NCI-H1694 (cell line): ENCODE measurements at places on chromosomes 7 and 10.
A peak's percentile ranks its signal among the peaks of the same experiment; 100 is the strongest.

DNA sequence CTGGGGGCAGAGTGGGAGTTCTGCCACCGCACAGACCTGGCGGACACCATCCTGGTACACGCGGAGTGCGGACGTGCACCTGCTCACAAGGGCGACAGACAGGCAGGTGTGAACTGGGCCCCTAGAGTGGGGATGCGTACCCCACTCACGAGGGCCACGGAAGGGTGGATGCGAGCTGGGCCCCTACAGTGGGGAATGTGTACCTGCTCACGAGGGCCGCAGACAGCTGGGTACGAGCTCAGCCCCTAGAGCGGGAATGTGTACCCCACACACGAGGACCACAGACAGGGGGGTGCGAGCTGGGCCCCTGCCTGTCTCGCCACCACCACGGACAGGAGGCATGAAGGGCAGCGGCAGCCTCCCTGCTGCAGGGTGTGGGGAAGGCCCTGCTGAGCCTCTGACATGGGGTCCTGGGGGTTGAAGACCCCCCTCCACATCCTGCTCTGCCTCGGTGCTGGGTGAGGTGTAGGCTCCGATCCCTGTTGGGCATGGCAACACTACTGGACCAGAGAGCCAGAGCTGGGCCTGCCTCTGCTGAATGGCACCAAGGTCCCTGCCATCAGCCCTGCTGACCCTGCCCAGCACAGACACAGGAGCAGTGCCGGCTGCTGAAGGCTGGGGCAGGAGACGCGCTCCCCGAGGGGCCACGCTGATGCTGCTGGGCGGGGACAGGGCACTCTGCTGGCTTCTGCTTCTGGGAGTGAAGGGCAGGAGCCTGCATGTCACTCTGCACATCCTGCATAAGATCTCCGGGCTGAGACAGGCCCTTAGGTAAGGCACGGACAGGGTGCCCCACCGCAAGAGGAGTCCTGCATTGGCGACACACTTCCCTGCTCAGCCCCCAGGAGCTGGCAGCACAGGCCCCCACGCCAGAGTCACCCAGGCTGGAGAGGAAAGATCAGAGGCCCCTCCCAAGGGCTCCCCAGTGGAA lies 259.2 kb downstream of the MAD1L1 start:
- no peak for DNase-seq

- no peak for DNase-seq
These were observed 20.3 kb upstream of the KLF6 start for GRCh38 chr10:3805201-3805790.

DNA sequence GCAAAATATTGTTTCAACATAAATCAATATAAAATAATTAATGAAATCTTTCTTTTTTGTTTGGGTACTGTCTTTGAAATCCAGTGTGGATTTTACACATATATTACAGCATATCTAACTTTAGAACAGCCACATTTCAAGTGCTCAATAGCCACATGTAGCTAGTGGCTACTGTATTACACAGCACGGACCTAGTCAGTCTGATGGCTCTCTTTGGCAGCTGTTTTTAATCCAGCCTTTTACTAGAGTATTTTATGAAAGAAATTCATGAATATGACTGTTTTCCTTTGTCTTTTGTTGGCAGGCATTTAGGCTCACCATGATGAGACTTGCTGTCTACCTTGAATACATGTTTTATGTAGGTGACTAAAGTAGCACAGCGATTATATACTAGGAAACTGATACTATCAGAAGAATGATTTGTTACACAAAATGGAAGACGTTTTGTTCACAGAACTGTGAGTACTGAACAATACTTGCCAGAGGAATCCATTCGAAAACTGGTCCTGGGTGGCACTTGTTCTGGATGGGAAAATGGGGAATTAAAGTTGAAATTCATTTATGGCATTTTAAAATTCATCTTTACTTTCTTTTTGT lies 386.7 kb downstream of the PHTF2 start:
- DNase-seq: no peak

- DNase-seq: no peak
These were observed 842 bp upstream of the JAKMIP3 start for GRCh38 chr10:132064771-132065437.

GRCh38 chr10:75234683-75235374 lies 928 bp downstream of the COMTD1 start:
- no peak for DNase-seq

DNA sequence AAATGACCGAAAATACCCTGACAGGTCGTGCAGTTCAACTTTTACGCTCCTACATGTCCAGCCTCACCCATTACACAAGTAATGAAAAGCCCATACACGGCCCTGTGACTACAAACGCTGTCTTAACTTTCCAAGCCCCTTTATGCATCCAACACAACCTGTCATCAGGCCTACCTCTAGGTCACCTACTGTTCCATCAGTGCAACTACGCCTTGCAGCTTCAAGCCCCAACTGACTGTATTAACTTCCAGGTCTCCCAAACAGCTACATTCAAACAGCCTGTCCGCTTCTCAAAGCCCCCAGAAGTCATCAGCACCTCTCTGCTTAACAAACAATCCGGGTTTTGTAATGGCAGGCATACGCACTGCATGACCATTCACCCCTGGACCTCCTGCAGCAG lies 19.2 kb downstream of the ZNF107 start:
- DNase-seq: no peak

GRCh38 chr7:27191161-27191731 lies 6.2 kb upstream of the HOXA11 start:
- no peak for DNase-seq

GRCh38 chr10:91741356-91741755 lies 56.9 kb upstream of the TNKS2 start:
- no peak for DNase-seq

DNA sequence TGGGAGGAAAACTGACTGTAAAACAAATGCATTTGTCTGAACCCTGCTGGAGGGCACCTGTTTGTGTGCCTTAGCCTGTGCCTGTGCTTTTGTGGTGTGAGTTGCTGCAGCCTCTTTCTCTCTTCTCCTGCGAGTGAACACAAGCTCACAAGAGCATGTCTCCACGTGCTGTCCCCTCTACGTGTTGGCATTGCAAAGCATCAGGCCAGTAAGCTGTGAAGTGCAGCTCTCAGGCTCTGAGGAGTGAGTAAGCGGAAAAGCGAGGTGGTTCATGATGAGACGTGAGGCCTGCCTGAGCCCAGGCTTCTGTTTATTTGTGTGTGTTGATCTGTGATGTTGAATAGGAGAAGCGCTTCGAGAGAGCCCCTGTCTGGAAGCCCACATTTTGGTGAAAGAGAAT lies 85.6 kb upstream of the PDCD4 start:
- no peak for DNase-seq

DNA sequence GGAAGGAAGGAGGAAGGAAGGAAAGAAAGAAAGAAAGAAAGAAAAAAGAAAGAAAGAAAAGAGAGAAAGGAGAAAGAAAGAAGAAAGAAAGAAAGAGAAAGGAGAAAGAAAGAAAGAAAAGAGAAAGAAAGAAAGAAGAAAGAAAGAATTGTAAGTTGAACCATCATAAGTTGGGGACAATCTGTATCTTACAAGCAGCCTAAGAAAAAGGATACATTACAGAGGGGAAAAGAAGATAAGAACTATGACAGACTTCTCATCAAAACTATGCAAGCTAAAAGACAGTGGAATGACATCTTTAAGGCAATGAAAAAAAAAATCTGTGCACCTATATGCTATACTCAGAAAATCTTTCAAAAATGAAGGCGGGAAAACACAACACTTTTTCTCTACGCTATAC lies 50.3 kb upstream of the SP4 start:
- no peak for DNase-seq

- DNase-seq: no peak
These were observed 14.6 kb upstream of the AQP1 start for GRCh38 chr7:30896783-30897637.

- no peak for DNase-seq
These were observed 195.6 kb downstream of the CUX1 start for GRCh38 chr7:102012941-102013461.

DNA sequence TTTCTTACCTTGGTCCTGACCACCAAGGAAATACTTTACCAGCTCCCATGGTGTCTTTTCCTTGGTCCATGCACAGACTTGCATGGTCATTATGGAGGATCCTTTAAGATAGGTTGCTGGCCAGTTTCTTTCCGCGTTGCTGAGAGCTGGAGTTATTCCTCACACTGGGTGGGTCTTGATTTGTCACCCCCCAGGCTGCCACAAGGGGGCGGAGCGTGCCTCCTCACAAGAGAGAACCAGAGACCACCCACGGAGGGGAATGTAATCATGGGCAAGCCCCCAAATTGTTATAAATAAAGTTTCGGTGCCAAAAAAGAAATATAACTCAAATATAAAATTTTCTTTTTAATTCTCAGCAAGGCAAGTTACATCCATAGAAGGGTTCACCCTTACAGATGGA lies 10.5 kb upstream of the TRIM24 start:
- no peak for DNase-seq

DNA sequence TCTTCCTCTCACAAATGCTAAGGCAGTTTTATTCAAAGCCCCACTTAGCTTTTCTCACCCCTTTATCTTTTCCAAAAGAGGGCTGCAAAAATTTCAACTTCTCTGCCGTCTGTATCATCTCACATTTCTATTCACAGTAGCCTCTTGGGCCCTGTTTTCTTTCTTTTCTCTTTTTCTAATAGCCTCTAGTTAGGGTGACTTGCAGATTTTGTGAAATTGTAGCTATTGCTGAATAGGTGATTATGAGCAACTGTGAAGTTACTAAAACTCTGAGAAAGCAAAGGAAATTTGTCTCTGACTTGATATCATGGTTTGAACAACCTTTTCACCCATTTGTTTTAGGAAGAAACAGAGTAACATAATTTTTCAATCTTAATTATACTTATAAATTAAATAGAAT lies 29.2 kb downstream of the EXOC4 start:
- DNase-seq: no peak

GRCh38 chr10:58269782-58270290 lies 874 bp downstream of the CISD1 start:
- DNase-seq: peak; percentile 24

GRCh38 chr7:106535234-106535932 lies 125.6 kb downstream of the CCDC71L start:
- no peak for DNase-seq

GRCh38 chr7:25906003-25906402 lies 246.0 kb upstream of the NFE2L3 start:
- no peak for DNase-seq

- no peak for DNase-seq
These were observed 975.8 kb upstream of the LRRTM3 start for GRCh38 chr10:65950075-65950474.

- no peak for DNase-seq
These were observed 37.1 kb downstream of the CCDC71L start for GRCh38 chr7:106623853-106624252.

GRCh38 chr7:134514663-134515062 lies 12.7 kb upstream of the AKR1B10 start:
- DNase-seq: peak; percentile 86

DNA sequence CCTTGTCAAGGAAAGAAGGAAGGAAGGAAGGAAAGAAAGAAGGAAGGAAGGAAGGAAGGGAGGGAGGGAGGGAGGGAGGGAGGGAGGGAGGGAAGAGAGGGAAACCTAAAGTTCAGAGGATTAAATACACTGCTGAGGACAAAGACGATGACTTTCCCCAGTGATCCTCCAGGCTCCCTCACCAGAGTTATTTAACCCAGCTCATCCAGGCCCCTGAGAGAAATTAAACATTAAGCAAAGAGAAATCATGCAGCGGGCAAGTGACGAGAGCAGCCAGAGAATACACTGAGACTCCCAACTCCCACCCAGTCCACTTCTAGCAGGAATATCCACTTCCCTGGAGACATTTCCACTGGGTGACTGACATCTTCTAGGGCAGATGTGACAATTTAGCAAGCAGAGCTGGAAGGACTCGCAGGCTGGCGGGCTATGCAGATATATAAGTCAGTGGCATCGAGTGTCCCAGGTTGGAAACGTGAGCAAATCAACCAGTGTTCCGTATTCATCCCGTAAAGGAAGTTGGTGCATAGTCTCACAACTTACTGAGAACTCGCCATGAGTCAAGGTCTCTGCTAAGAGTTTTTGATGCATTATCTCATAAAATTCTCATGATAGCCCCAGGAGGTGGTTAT lies 48.7 kb downstream of the CALML3 start:
- no peak for DNase-seq

DNA sequence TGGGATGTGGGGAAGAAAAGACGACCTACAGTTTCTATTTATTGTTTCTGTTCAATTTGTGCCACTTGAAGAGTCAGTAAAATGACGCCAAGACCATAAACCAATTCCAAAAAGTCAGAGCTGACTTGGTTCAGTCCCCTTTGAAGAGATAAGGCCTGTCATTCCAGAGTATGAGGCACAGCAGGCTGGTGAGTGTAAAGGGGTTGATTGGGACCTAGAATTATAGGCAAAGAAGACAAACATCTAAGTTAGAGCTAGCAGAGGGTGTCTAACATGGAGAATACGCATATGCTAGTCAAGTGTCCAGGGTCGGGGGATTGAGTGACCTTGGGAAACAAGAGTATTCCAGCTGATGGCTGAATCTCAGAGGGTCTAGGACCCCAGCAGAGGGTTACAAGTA lies 23.6 kb downstream of the NRP1 start:
- no peak for DNase-seq

- no peak for DNase-seq
These were observed at the start of gene OR2A5 for GRCh38 chr7:144048648-144049047. Gene OR2A5 (plus strand): TSS chr7:144048948. CDS start chr7:144050402, 1,454 bp downstream.

- no peak for DNase-seq
These were observed 34.9 kb upstream of the STEAP1 start for GRCh38 chr7:90119178-90119971.

DNA sequence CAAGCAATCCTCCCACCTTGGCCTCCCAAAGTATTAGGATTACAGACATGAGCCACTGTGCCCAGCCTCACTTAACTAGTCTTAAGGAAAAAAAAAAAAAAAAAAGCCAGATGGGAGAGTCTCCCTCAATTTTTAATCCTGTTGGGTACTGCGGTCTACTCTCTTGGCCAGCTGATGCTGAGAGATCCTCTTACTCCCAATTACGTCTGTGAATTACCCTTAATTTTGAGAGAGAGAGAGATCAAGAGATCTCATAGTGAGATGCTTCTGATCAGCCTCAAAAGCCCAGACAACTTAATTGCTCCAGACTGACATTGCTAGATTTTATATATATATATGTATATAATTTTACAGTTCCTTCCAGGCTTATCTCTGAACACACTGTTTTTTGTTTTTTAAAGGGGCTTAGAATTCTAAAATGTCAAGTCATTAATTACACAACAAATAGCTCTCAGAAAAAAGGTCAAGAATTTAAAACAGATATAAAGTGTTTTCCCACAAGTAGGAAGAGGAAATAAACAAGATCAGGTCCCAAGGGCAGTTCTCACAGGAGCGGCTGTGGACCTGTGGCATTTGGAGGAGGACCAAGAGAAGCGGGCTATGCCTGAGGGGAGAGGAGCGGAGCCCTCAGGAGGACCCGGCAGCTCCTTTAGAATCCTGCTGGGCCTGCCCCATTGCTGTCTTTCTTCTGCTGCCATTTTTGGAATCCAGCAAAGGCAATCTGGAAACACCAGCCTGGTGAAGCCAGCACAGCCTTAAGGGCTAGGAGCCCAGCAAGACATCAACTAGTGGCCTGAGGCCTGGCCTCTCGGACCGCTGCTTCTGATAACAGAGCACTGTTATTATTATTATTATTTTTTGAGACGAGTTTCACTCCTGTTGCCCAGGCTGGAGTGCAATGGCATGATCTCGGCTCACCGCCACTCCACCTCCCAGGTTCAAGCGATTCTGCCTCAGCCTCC lies 30.1 kb downstream of the DENND2A start:
- DNase-seq: no peak
